ENCODE measurements at places on chromosomes 12 and 14. TPM values are rescaled to one million over a fixed set of nuclear protein-coding genes. Genes with fewer than 3 reads are reported as not detected.

DNA sequence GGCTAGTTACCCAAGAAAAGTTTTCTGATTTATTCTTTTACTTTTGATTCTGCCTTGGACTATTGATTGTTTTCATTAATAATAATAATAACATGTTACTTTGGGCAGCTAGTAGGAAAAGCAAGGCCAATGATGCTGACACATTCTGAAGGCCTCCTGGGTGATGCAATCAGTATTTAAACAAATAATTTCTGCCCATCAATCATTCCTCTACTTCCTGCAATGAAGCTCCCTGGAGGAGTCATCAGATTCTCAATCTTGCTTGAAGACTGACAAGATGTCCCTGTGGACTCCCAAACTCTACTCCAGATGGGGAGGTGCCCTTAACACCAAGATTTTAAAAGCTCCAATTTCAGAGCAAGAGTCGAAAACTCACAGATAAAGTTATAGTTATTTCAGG, at the start of gene SPX:
Gene SPX, plus strand, starts transcription at position 244 of the 400 bp plus-strand sequence. CDS start 177 bp downstream, outside the sequence.
- no peak for DNase-seq

The TBX3 gene
- 8.8 TPM for total RNA-seq

The RBP5 gene
- total RNA-seq: not detected

DNA sequence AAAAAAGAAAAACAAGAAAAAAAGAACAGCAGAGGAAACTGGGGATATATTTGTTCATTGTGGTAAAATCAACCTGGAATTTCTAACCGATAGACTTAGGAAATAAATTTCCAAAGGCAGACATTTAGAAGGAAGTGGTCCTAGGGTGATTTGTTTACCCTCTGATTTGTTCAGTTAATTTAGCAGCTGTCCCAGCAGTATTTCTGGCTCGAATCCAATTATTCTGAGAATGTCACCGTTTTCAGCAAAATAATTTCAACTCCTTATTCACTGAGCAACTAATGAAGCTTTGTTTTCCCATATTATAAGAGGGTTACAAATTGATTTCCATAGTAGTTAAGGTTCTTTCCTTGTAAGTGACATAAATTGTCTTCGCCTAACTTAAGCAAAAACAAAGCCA, 285.2 kb upstream of the SYT10 start:
- no peak for DNase-seq

GRCh38 chr12:122887819-122888212, 8.1 kb downstream of the VPS37B start:
- DNase-seq: no peak

The CIT gene
- total RNA-seq: 4.7 TPM

DNA sequence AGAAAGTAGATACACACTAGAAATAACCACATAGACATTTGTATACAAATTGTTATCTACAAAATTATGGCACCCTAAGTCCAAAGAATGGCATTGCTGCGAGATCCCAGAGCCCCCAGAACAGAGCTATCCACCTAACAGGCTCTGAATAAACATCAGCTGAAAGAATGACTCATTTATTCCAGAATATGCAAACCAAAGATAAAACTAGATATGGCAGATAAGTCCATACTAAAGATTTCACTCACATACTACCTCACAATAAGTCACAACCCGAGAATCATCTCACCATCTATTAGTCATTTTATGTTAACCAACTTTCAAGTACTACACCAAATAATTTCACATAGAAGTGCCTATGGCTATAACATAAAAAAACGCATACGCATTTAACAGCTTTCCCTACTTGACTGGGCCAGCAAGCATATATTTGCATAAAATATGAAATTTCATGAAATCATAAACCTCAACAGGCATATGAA, 5.6 kb downstream of the CNIH1 start:
- no peak for DNase-seq

DNA sequence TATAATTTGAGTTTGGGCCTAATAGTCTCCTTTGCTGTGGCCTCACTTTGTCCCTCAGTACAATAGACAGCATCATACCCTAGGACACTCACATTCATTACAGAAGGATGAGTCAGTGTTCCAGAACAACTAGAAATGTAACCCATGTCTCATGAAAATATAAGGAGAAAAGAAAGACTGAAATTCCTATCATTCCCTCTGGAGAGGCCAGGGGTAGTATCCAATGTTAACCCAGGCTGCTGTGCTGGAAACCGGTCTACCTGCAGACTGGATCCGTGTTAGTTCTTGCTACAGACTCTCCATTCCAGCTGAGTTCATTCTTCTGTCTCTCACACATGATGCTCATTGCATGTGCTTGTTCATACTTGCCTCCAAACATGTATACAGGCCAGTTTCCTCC, 75.8 kb upstream of the HOXC13 start:
- DNase-seq: peak; percentile 3

The ANKS1B gene
- 1.5 TPM for total RNA-seq

GRCh38 chr12:124094188-124094587, 121.2 kb downstream of the ZNF664 start:
- no peak for DNase-seq

- peak; percentile 92 for DNase-seq
Measured at GRCh38 chr12:67893022-67893580, 96.1 kb upstream of the IFNG-AS1 start.

DNA sequence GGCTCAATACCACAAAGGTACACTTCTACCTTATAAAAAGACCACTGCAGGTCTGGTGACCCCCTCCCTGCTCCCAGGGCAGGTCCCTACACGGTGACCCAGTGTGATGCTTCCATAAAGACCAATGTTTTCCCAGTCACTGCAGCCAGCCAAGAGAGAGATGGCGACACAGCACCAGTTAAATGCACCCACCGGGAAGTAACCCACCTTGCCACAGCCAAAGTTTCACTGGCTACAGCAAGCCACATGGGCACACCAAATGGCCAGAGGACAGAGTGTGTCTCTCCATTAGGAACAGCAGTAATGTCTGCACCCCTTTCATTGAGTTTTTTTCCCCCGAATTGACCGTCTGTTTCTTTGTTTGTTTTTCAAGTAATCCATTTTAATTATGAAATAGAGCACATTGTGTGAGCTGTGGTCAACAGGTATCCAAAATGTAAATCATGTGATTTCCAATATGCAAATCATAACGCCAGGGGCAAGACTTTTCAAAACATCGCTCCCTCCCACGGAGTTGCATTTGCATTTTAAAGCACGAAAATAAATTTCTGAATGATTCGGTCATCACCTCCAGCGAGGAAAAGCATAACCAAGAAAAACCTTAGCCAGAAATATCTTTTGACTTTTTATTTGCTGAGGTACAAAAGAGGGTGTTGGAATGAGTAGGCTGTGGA, 48.9 kb upstream of the EML1 start:
- DNase-seq: no peak

GRCh38 chr12:67241482-67241881, 27.7 kb upstream of the CAND1 start:
- DNase-seq: peak; percentile 6

The TSPAN19 gene
- not detected for total RNA-seq

The PPM1H gene
- 24.6 TPM for total RNA-seq

The RERGL gene
- not detected for total RNA-seq

- DNase-seq: no peak
Measured at GRCh38 chr12:41289501-41289900, 101.4 kb downstream of the PDZRN4 start.

- DNase-seq: no peak
Measured at GRCh38 chr12:127790376-127790775, 476.6 kb upstream of the TMEM132C start.

DNA sequence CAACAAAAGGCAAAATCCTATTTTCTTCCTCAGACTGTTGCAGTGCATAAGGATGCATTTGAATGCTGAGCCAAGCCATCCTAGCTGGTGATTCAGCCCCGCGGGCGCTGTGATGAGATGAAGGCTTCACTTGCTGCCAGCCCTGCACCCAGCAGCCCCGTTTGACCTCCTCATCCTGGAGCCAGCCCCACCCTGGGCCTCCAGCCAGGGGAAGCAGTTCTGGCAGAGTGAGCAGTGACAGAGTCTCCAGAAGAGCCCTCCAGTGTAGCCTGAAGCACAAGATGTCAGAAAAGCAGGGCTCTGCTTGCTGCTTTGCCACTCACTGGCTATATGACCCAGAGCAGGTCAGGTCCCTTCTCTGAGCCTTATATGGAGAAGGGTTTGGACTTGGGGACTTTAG, 96.2 kb upstream of the HSPB8 start:
- DNase-seq: no peak

DNA sequence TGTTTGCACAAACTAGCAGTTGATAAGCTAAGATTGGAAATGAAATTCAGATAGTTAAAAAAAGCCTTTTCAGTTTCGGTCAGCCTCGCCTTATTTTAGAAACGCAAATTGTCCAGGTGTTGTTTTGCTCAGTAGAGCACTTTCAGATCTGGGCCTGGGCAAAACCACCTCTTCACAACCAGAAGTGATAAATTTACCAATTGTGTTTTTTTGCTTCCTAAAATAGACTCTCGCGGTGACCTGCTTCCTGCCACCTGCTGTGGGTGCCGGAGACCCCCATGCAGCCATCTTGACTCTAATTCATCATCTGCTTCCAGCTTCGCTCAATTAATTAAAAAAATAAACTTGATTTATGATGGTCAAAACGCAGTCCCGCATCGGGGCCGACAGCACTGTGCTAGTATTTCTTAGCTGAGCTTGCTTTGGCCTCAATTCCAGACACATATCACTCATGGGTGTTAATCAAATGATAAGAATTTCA, 335.6 kb downstream of the TMEM121 start:
- DNase-seq: no peak

Measured in myocyte (in vitro differentiated cells).